ENCODE measurements at places on chromosomes 2 and 18.

DNA sequence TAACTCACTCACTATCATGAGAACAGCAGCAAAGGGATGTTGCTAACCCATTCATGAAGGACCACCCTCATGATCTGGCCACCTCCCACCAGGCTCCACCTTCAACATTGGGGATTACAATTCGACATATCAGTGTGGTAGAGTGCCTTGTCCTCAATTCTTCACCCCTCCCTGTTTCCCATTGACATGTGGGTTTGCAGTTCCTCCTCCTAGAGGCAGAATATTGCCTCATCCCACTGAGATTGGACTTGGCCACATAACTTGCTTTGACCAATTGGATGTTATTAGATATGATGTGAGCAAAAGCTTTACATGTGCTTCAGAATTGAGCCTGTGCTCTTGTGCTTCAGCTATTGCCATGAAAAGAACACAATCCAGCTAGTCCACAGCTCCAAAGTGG is 217.0 kb upstream of the CXCR4 start:
- no peak for DNase-seq

- DNase-seq = no peak
Measured at GRCh38 chr2:148971547-148971946, 67.0 kb upstream of the LYPD6B start.

GRCh38 chr2:229124136-229124535 is 147.0 kb downstream of the PID1 start:
- no peak for DNase-seq

GRCh38 chr2:96494188-96494587 is 11.0 kb downstream of the NEURL3 start:
- DNase-seq = no peak

- no peak for DNase-seq
Measured at GRCh38 chr2:170222842-170223241, 44.9 kb downstream of the MYO3B start.

GRCh38 chr2:188588235-188588634 is 296.6 kb downstream of the GULP1 start:
- DNase-seq = no peak

DNA sequence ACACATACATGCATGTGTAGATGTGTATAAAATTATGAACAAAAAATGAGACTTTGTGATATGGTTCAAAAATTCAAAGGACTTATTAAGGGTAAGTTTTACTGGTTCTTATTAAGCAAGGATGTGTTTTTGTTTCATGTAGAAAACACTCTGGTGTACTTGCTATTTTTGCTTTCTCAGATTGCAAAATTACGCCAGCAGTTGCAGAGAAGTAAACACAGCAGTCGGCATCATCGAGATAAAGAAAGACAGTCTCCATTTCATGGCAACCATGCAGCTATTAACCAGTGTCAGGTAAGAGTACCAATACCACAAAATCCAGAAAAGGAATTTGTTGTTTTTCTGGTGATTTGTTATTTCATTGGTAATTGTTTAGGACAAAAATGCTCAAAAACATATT is 91.3 kb downstream of the FAM117B start:
- DNase-seq = no peak

DNA sequence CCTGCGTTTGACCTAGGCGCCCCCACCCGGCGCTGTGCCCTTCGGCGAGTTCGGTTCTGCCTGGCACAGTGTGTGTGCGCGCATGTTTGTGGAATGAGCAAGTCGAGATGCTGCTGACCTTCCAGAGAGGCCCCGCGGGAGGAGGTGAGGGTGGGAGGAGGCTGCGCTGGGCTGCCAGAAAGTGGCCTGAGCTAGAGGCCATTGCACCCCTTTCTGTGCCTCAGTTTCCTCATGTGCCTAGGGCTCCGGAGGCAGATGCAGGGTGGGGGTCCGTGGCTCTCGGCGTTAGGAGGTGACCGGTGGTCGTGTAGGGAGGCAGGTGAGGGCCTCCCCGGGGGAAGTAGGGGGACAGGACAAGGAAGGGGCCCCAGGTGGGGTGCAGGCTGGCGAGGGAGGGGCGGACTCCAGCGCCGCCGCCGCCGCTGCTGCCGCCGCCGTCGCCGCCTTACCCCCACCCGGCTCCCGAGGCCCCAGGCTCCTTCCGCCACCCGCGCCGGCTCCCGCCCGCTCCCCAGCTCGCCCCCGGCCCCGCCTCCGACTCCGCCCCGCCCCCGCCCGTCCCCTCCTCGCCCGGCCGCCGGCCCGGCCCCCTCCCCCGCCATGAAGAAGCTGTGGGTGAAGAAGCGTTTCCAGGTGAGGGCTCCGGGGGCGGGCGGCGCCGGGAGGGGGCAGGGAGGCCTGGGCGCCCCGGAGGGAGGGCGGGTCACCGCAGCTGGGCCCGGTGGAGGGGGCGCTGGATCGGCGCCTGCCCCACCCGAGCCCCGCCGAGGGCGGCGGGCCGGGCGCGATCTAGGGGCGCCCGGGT is 7.0 kb downstream of the SPEG start:
- DNase-seq = no peak

GRCh38 chr2:122112216-122113005 is 357.0 kb downstream of the TSN start:
- DNase-seq = no peak

GRCh38 chr18:66676699-66677098 is 72.8 kb upstream of the CDH19 start:
- DNase-seq = no peak

DNA sequence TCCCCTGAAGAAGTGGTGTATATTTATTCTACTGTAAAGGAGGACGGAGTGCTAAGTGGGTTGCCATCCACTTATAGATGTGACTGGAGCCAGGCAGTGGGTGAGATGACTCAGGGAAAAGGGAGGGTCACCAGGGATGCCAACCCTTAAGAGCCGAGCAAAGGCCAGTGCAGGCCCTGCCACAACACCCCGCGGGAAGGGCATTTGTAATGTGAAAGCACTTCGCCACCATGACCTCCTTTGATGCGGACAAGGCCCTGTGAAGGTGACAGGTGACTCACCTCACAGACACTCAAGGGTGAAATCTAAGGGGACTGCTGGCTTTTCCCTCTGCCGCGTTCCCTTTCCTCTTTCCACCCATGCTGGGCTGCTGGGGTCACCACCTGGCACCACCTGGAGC is 50.2 kb upstream of the MRPL33 start:
- peak; percentile 84 for DNase-seq

- DNase-seq = no peak
Measured at GRCh38 chr2:47239119-47239969, 84.2 kb upstream of the STPG4 start.

- DNase-seq = peak; percentile 18
Measured at GRCh38 chr18:34867520-34867919, 157.4 kb downstream of the DTNA start.

DNA sequence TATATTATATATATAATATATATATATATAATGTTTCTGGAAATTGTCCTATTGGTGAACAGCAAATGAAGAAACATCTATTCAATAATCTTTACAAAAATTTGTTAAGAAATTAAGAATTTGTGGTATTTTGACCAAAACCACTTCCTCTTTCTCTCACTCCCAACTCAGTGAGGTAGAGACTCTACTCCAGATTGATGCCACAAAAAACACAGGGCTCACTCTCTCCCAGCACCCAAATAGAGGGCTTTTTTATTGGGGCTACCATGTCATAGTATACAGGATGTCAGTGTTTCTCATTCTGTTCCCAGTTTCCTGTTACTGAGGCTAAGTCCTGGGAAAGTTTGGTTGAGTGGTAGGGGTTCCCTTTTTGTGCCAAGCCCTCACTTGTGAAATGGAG is 1155.4 kb downstream of the BCL11A start:
- DNase-seq = no peak

DNA sequence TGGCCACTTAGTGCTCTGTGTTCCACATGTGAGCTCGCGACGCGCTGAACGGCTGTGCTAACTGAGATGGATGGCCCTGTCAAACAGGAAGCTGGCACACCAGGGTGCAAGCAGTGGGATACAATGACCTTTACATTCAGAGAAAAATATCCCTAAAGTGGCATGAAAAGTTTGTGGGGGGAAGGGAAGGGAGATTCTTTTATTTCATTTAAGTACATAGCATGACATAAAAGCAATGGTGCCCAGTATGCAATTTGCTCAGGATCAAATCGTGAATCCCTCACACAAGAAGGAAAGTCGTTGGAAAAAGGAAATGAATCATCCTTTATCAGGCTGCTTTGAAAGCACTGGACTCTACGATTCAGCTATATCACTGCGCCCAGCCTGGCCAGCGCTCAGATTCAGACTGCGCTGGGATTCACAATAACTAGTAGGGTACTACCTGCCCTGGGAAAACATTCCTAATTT is 26.0 kb downstream of the SATB2 start:
- peak; percentile 58 for DNase-seq

- no peak for DNase-seq
Measured at GRCh38 chr2:206515580-206515979, 72.2 kb downstream of the ADAM23 start.

GRCh38 chr2:99775585-99775984 is 285.8 kb upstream of the REV1 start:
- no peak for DNase-seq

DNA sequence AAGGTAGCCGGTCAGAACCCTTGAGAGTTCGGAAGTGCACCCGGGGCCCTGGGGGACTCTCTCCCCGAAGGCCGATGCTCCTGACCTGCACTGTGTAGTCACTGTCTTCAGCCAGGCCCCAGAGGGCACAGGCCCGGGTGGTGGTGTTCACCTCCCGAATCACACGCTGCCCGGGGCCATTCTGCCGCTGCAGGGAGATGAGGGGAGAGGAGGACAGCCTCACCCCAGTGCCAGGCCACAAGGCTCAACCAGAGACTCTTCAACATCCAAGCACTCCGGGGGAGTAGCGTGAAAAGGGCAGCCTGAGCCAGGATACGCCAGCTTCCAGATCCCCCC is 1.1 kb downstream of the FNDC4 start:
- DNase-seq = no peak

GRCh38 chr18:76558881-76559667 is 64.0 kb upstream of the ZNF516 start:
- peak; percentile 73 for DNase-seq

- DNase-seq = no peak
Measured at GRCh38 chr2:53793261-53793660, 6.4 kb downstream of the ERLEC1 start.

DNA sequence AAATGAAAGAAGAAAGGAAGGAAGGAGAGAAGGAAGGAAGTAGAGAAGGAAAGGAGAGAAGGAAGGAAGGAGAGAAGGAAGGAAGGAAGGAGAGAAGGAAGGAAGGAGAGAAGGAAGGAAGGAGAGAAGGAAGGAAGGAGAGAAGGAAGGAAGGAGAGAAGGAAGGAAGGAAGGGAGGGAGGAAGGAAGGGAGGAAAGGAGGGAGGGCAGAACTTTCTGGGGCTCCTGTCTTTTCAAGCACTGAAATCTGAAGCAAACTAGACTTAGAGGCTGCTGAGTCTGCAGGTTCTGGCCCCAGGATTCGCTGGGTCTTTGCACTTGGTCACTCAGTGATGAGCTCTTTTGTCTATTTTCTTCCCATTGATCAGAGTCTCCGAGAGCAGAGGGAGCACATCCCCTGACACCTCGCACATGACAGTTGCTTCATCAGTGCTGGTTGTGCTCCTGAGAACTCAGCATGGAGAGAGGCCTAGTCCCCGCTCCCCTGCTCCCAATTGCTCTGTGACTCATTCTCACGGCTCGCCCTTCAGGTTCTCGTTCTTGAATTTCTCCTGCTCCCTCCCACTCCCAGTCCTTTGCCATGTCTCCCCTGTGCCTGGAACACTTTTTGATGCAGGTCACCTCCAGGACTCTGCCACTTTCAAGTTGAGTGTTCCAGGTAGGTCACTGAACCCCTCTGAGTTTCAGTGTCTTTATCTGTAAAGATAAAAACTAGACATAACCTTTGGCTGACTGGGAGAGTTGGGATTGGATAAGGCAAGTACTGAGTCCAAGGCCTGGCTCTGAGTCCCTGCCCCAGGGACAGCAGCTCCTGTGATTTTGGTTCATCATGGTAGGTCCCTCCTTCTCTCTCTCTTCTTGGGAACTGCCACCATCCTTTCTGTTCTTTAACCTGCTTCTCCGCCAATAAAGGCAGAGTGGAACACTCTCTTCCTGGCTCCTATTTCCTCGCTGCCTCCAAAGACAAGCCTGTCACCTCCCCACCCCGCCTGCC is 55.2 kb downstream of the TNP1 start:
- DNase-seq = no peak

DNA sequence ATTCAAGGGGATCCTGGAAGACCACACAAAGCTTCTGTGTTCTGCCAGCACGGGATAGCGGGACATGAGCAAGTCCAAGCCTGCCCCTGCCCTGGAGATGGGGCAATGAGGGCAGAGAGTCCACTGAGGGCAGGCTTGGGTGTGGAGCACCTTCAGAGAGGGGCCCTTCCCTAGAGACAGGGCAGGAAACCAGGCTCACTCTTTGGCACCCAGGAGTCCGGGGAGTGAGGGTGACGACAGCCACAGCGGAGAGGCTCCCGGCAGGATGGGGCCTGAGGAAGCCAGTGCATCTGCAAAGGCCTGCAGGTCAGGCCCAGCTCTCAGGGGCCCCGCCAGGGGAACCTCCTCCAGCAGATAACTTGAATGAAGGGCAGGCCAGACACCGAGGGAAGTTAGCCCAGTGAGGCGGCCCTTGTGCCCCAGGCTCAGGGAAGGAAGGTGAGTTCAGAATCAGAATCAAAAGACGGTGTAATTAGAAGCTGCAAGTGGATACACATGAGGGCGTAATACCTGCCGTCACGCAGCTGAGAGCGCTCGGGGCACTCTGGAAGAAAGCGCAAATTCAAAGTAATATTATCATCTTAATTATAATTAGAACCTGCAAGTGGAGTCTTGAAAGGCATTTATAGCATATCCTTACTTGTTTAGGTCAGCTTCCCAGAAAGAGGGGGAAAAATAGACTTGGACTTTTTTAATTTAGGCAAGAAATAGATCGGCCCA is 142.6 kb upstream of the LGALSL start:
- DNase-seq = no peak

GRCh38 chr2:155574941-155575340 is 757.6 kb downstream of the NR4A2 start:
- no peak for DNase-seq

DNA sequence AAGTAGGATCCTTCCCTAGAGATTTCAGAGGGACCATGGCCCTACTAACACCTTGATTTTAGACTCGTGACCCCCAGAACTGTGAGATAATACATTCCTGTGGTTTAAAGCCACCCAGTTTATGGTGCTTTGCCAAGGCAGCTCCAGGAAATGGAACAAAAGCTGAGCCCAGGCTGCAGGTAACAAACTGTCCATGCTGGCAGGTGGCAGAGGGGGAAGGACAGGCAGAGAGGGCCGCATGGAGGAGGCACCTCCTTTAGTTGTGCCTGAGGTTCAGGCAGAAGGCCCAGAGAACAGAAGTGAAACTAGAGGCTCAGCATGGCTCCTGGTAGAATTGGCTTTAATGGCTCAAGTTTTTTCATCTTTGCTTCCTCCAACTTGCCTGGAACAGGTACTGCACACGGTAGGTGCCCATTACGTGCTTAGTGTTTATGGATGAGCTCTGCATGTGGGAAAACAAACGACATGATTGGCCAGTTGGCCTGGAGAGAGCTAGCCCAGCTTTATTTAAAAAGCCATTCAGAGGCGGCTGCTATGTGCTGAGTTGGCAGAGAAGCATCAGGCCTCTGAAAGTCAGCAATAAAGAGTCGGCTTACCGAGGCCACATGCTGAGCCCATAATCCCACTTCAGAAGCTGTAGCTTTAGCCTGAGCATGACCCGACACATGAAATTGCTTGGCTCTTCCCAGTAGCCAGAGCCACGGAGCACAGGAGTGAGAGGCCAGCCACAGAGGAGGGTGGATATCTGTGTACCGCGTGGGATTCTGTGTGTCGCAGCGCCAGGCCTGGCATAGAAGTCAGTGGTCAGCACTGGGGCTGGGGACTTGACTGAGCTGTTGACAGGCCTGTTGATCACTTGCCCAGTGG is 36.5 kb downstream of the HS1BP3 start:
- no peak for DNase-seq

Measured in HCT116 (cell line).